GM23248 (cell line): ENCODE measurements at places on chromosomes 7 and 10. TPM values are rescaled to one million over a fixed set of nuclear protein-coding genes. Genes with fewer than 3 reads are reported as not detected.

Gene HOXA7
- total RNA-seq, result 3.4 and 6.6 TPM in 2 replicates

Gene NYAP1
- not detected in 2 replicates for total RNA-seq

Gene DMTF1
- 28.4 and 93.0 TPM in 2 replicates for total RNA-seq

Gene MAPK8
- total RNA-seq, result 63.6 and 78.7 TPM in 2 replicates

Gene SYT15
- total RNA-seq, result 0.89 and 1.2 TPM in 2 replicates

Gene CYP3A5
- total RNA-seq, result not detected in 2 replicates

- DNase-seq, result no peak
These were observed 30.6 kb downstream of the RBM17 start for GRCh38 chr10:6119423-6119822.

DNA sequence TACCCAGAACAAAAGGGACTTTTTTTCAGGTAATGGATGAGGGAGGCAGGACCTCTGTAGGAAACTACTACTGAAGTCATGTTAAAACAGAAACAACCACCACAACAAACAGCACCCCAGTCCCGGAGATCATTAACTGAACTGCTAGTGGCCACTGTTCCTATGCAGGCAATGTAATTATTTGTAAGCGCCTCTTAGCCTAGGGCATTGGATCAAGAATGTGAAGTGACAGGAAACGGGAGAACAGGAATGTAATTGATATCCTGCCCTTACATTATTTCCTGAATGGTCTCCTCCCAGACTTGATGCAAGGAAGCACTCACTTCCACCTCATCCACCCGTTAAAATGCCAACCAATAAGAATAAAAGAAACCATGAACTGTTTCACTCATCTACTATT is 16.7 kb upstream of the GAD2 start:
- DNase-seq, result no peak

GRCh38 chr7:105017657-105018365 is 3.8 kb downstream of the KMT2E start:
- no peak for DNase-seq

GRCh38 chr10:11682267-11682683 is 59.9 kb upstream of the ECHDC3 start:
- DNase-seq, result no peak

GRCh38 chr10:101216207-101217043 is 12.8 kb downstream of the LBX1 start:
- DNase-seq, result no peak

DNA sequence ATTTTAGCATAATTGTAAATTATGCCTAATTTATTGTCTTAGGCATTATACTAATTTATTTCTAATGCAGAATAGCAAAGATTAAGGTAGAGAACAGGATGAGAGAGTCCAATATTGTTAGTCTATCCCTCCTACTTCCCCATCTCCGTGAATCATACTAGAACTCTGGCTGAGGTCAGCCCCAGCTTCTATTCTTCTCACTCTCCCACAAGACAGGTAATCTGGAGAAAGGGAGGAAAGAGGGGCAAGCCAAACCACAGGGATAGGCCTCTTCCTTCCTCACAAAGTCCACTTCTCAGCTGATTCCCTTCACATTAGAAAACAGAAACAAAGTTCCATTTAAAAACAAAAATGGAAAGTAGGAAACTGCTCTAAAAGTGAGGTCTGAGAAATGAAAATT is 117.5 kb upstream of the LAMB4 start:
- no peak for DNase-seq

GRCh38 chr10:114749510-114749909 is 72.1 kb upstream of the FHIP2A start:
- DNase-seq, result no peak

- no peak for DNase-seq
These were observed 445 bp upstream of the PVRIG start for GRCh38 chr7:100219271-100219737.

DNA sequence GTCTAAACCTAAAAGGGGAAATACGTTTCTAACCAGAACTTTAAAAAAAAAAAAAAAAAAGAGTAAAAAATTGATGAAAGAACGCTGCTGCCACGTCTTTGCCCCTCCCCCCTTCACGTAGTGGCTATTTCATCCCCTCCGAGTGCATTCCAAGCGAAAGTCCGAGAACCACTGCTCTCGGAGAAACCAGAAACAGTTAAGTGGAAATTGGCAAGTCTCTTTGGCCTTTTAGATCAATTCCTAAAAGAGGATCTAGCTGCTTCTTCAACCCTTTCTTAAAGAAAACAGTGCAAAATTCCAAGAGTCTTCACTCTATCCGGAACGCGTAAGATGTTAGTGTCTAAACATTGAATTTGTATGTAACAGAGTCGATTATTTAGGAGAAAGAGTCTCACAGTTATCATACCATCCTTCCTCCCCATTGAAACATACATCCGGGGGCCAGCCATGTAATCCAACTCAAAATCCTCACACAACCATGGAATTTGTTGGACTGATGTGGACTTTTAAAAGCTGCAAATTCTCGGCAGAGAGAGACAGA is 1.1 kb downstream of the P4HA1 start:
- peak; percentile 87 for DNase-seq

- DNase-seq, result no peak
These were observed 77.6 kb downstream of the GALNT11 start for GRCh38 chr7:152103066-152103465.

DNA sequence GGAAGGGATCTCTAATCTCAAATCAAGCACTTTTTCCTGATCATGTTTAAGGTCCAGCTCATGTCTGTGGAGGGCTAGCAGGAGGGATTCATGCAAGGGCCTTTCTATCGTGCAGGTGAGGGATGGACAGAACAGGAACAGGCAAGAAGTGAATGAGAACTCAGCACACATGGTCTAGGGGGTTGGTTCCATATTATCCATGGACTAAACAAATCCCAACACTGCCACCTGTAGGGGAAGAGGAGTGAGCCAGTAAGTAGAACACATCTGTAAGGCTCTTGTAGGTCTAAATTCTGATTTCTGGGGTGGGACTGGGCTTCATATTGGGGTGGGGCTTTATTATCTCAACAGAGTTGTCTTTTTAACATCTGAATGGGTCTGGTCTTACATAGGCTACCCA is 138.0 kb upstream of the TARP start:
- peak; percentile 44 for DNase-seq

DNA sequence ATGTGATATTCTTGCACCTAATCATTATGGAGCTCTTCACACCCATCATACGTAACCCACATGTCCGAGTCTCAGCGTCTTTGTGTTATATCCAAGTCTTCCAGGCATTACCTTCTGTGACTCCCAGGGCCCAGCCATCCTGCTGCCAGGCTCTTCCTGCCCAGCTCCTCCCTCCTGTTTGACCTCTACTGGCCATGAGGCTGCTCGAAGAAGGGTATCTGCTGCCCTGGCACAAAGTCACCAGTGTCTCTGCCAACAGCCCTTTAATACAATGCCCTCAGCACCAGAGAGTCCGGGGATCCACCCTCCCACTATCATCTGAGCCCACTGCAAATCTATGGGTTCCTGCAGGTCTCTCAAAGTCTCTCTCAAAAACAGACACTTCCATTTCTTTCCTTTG is 65.3 kb upstream of the WAC start:
- DNase-seq, result no peak

DNA sequence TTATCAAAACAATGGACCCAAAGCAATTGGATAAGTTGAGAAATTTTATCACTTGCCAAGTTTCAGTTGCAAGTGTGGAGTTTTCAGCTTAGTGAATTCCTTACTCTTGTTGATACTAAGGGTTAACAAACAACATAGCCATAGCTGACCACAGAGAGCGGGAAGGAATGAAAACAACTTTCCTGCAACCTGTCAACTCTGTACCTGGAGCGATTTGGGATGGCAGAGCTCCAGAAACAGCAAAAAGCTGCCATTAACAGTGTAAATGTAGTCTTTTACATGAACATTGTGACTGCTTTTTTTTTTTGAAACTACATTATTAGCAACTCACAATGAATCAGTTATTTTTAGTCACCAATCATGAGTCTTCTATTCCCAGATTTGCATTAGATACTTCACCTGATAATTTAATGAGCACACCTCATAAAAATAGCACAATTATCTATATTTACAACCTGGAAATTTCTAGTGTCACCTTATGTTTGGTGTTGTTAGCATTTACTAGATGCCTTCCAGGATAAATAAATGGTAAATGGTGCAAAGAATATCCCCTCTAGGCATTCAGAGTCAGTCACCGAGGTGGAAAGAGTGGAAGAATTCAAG is 47.6 kb upstream of the RAPGEF5 start:
- no peak for DNase-seq

GRCh38 chr7:55639640-55640039 is 67.3 kb upstream of the VOPP1 start:
- no peak for DNase-seq

DNA sequence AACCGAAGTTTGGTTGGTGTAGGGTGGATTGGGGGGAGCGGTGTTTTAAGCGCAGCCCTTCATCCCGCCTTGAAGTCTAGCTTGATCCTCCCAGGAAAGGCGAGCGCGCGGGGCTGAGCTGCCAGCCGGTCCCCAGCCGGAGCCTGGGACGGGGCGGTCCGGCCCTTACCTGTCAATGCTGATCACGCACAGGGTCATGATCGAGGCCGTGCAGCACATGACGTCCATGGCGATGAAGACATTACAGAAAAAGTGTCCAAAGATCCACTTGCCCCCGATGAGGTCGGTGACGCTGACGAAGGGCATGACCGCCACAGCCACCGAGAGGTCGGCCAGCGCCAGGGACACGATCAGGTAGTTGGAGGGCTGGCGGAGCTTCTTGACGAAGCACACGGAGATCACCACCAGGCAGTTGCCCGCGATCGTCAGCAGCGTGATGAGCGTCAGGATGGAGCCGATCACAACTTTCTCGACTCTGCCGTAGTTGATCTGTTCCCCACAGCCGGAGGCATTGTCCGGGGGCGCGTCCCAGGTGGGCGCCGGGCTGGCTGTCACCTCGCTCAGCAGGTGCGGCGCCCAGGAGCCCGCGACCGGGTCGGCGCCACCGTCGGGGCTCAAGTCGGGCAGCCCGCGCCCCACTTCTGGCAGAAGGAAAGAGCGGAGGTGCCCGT is 740 bp downstream of the HTR7 start:
- DNase-seq, result peak; percentile 45

- DNase-seq, result no peak
These were observed 6.9 kb upstream of the ORAI2 start for GRCh38 chr7:102426268-102427018.

DNA sequence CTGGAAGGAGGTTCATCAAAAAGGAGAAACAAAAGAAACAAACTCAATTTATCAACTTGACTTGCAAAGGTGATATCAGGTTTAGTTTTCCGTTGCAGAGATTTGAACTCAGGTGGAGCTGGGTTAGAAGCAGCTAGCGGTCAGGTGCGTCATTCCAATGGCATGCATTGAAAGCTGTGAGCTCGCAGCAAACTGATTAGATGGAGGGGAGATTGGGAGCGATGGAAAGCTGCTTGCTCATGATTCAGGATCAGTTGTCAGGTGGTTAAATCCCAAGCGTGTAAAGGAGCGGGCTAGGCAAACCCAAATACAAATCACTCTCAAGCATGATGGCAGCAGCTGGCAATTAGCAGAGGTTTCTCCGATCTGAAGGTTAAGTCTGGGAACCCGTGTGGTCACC is 49.3 kb upstream of the AFAP1L2 start:
- no peak for DNase-seq
